ENCODE measurements at places on chromosomes 11 and 22. TPM values are rescaled to one million over a fixed set of nuclear protein-coding genes. Genes with fewer than 3 reads are reported as not detected.

The MPEG1 gene
- total RNA-seq = 15.8 TPM

The TRIM48 gene
- total RNA-seq = not detected

The PARVG gene
- 6.0 TPM for total RNA-seq

The TMEM45B gene
- 3.2 TPM for total RNA-seq

The CD3D gene
- total RNA-seq = not detected

The TBX1 gene
- not detected for total RNA-seq

The ADAMTS8 gene
- 1.7 TPM for total RNA-seq

The CAPN5 gene
- 13.8 TPM for total RNA-seq

The B4GALNT4 gene
- 27.0 TPM for total RNA-seq

The KCNE3 gene
- 16.1 TPM for total RNA-seq

The NNMT gene
- 2.5 TPM for total RNA-seq

The KRTAP5-3 gene
- total RNA-seq = not detected

The TEX12 gene
- 0.17 TPM for total RNA-seq

The KCNQ1 gene
- 0.83 TPM for total RNA-seq

The HPX gene
- 2.8 TPM for total RNA-seq

The RASD2 gene
- total RNA-seq = 2.3 TPM

The HMOX1 gene
- 8.6 TPM for total RNA-seq

The SHISAL1 gene
- total RNA-seq = 8.2 TPM

The OR52E6 gene
- not detected for total RNA-seq

The SCGB1D2 gene
- not detected for total RNA-seq

The CAPN1 gene
- 48.0 TPM for total RNA-seq

The DUSP8 gene
- 2.9 TPM for total RNA-seq

The LRRC56 gene
- 1.8 TPM for total RNA-seq

The FANCF gene
- total RNA-seq = 15.8 TPM

The ANGPTL5 gene
- total RNA-seq = 4.7 TPM

The GNG3 gene
- 54.8 TPM for total RNA-seq

The SLC43A3 gene
- 12.2 TPM for total RNA-seq

The SMTNL1 gene
- not detected for total RNA-seq

The NUP98 gene
- 65.7 TPM for total RNA-seq

All from spinal cord (tissue), 10 donors.